ENCODE measurements at places on chromosomes 4 and X. TPM values are rescaled to one million over a fixed set of nuclear protein-coding genes. Genes with fewer than 3 reads are reported as not detected.

- no peak overlapping the region for H3K4me3 ChIP-seq
- no peaks in the 10 kb centered on the region for H3K36me3 ChIP-seq
- no peaks in the 10 kb centered on the region for H3K27me3 ChIP-seq
- H3K27ac ChIP-seq, result no peak overlapping the region
- no peak for DNase-seq
These were observed 2.1 kb upstream of the FAM9A start for GRCh38 chrX:8803326-8803725.

GRCh38 chr4:129193357-129194100 is 97.6 kb downstream of the C4orf33 start:
- no peak overlapping the region for H3K4me3 ChIP-seq
- no peaks in the 10 kb centered on the region for H3K27me3 ChIP-seq
- peaks cover 5% of the 10 kb centered on the region for H3K4me1 ChIP-seq
- H3K27ac ChIP-seq, result no peak overlapping the region
- no peak for DNase-seq

DNA sequence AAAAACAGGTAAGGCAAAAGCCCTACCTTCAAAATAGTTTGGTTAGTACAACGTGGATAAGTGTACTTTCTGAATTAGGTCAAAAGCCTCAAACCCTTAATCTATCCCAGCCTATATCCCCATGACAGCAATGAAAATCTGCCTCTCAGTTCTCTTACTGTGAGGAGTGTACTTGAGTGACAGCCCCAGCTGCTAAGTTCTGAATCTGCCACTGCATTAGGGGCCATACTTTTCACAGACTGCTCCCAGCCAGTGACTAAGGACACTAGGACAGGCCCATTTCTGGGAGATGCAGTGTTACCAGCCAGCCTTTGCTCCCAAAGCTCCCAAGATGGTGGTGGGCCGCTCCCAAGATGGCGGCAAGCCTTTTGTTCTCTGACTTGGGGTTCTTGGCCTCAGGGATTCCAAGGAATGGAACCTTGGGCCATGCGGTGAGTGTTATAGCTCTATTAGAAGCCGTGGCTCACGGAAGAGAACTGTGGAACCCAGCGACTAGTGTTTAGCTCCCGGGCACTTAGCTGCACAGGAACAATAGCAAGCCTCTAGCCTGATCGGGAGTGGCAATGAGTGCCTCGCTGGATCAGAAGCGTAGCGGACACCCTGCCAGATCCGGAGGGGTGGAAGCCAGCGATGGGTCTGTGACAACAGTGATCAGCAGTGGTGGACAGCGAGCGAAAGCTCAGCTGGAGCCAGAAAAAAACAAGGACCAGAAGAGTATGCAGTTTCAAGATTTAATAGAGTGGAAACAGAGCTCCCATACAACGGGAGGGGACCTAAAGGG is 175.6 kb upstream of the NRK start:
- H3K27ac ChIP-seq, result no peak overlapping the region
- H3K36me3 ChIP-seq, result no peaks in the 10 kb centered on the region
- no peaks in the 10 kb centered on the region for H3K4me1 ChIP-seq
- DNase-seq, result no peak

DNA sequence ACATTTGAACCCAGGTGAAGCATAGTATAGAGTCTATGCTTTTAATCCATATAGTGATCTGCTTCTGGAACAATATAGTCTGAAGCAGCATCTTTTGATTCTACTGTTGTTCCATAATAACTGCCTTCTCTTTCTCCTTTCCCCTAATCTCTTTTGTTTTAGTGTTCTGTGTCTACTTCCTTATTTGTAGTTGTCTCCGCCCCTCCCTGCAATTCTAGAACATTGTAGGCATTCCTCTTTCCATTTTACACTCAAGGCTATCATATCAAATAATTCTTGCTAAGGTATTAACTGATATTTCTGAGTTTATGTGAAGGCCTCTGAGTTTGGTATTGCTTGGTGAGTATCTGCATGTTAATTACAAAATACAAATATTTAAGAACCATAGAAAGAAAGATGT is 11.6 kb downstream of the BLTP1 start:
- H3K4me1 ChIP-seq, result peaks cover 13% of the 10 kb centered on the region
- H3K36me3 ChIP-seq, result peaks cover 5% of the 10 kb centered on the region
- no peak for DNase-seq
- no peak overlapping the region for H3K27ac ChIP-seq
- H3K4me3 ChIP-seq, result no peak overlapping the region

- H3K4me1 ChIP-seq, result no peaks in the 10 kb centered on the region
- H3K36me3 ChIP-seq, result no peaks in the 10 kb centered on the region
- no peak overlapping the region for H3K4me3 ChIP-seq
- H3K27me3 ChIP-seq, result no peaks in the 10 kb centered on the region
- no peak overlapping the region for H3K27ac ChIP-seq
These were observed 153.0 kb upstream of the RPS6KA6 start for GRCh38 chrX:84340968-84341367.

DNA sequence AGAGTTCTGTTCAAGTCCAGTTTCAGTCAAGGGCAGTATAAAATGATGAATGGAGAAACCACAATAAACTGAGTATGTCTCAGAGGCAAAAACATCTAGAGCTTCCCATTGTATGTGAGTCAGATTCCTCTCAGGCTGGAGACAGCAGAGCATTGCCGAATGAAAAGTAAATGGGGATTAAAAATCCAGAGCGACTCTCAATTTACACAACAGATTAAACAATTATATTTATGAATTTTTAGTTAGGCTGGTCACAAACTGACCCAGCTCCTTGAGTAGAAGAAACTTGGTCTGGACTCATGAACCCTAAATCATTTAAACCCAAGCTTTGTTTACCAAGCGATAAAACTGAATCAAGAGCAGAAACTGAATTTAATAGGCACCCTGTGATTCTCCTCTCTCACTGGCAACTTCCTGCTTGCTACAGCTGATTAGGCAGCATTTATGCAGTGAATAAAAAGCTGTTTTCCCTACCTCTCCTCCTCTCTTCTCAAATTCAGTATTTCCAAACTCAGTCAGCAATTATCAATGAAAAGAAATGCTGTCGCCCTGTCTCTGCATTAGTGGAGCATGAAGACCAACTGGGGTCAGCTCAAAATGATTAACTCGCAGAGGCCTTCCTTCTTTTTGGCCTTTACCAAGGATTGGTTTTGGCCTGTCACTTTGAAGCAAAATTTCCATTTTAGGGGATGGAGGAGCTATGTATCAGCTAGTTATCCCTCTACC is 568.0 kb downstream of the PDHA2 start:
- no peaks in the 10 kb centered on the region for H3K36me3 ChIP-seq
- H3K27ac ChIP-seq, result no peak overlapping the region
- DNase-seq, result no peak
- H3K4me3 ChIP-seq, result no peak overlapping the region
- peaks cover 5% of the 10 kb centered on the region for H3K4me1 ChIP-seq

GRCh38 chrX:22445880-22446279 is 173.2 kb downstream of the CBLL2 start:
- no peaks in the 10 kb centered on the region for H3K27me3 ChIP-seq
- peaks cover 5% of the 10 kb centered on the region for H3K4me1 ChIP-seq
- no peak overlapping the region for H3K27ac ChIP-seq
- no peak for DNase-seq
- no peak overlapping the region for H3K4me3 ChIP-seq

DNA sequence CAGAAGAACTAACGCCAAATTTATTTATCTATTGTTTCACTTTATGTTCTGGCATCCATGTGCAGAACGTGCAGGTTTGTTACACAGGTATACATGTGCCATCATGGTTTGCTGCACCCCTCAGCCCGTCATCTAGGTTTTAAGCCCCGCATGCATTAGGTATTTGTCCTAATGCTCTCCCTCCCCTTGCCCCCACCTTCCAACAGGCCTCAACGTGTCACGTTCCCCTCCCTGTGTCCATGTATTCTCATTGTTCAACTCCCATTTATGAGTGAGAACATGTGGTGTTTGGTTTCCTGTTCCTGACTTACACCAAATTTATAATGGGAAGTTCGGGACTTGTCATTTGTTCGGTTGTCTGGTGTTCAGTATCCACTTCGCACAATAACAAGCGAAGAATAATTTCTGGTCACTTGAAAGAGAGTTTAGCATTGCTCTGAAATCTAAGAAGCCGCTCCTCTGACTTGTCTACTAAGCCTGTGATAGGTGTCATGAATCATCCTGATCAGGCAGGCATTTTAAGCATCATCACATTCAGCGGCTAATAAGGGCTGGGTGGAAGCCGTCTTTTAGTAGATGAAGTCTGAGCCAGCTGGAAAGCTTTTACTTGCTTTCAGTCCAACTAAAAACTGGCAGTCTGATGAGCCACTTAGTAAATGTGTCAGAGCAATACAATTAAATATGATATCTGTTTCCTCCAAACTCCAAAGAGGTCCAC is 1065.7 kb upstream of the PABPC4L start:
- no peaks in the 10 kb centered on the region for H3K4me1 ChIP-seq
- DNase-seq, result no peak
- H3K36me3 ChIP-seq, result no peaks in the 10 kb centered on the region
- no peak overlapping the region for H3K4me3 ChIP-seq

DNA sequence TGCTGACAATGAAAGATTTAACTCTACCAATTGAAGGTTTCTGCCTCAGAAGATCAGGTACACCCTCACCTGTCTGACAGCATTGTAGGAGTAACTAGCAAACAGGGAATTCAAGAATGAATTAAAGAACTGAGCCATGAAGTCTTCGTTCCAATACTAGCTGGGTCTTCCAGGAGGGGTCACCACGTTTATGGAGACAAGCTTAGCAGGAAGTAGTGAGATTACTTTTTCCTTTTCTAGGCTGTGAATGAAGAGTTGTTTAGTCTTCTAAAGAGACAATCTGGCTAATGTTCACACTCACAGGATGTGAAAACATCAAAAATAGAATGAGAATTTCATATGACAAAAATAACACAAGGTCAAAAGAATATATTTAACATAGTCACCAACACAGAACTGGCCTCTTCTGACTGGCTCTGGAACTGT is 54.9 kb downstream of the REELD1 start:
- no peaks in the 10 kb centered on the region for H3K4me1 ChIP-seq
- H3K27me3 ChIP-seq, result no peaks in the 10 kb centered on the region
- H3K4me3 ChIP-seq, result no peak overlapping the region
- H3K27ac ChIP-seq, result no peak overlapping the region

- DNase-seq, result no peak
- no peak overlapping the region for H3K4me3 ChIP-seq
- no peaks in the 10 kb centered on the region for H3K4me1 ChIP-seq
- no peaks in the 10 kb centered on the region for H3K27me3 ChIP-seq
- no peak overlapping the region for H3K27ac ChIP-seq
- H3K36me3 ChIP-seq, result no peaks in the 10 kb centered on the region
These were observed 6.5 kb upstream of the NUDT6 start for GRCh38 chr4:122928930-122929329.

- H3K36me3 ChIP-seq, result peaks cover 38% of the 10 kb centered on the region
- DNase-seq, result no peak
- H3K4me3 ChIP-seq, result no peak overlapping the region
- no peaks in the 10 kb centered on the region for H3K4me1 ChIP-seq
- H3K27me3 ChIP-seq, result no peaks in the 10 kb centered on the region
- H3K27ac ChIP-seq, result peak overlapping the region; percentile 45
These were observed 30.5 kb downstream of the NELFA start for GRCh38 chr4:1978226-1978625.

DNA sequence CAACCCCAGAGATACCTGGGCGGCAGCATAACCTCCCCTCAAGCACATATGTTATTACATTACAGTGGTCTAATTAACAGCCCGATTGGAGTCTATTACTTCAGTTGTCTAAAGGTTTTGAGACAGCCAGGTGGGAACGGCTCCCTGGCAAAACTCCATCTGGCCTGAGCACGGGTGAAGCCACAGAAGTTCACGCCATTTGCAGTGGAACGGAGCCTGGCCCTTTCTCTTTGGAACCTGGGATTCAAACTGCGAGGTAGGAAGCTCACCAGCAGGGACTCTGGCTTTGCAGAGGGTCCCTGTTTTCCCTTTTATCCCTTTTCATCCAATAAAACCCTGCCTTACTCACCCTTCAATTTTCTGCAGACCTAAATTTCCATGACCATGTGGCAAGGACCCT is 45.9 kb upstream of the NEIL3 start:
- H3K4me3 ChIP-seq, result no peak overlapping the region
- H3K4me1 ChIP-seq, result no peaks in the 10 kb centered on the region
- H3K36me3 ChIP-seq, result no peaks in the 10 kb centered on the region
- no peak for DNase-seq
- H3K27ac ChIP-seq, result no peak overlapping the region

DNA sequence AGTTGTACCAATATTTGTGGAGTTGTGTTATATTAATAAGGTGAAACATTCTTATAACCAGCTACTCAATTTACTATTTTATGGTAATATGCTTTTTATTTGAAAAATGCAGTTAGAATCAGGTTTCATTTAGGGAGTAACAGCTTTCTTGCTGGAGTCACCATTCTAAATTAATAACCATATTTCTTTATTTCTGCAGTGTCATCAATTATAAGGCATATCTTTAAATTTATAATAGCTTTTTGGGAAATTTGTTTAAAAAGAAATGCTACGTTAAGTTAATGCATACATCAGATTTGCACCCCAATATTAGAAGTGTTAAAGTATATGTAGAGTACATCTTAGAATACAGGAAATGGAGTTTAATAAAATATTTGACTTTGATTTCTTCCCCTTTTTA is 18.9 kb downstream of the USP38 start:
- no peak for DNase-seq
- peaks cover 15% of the 10 kb centered on the region for H3K4me1 ChIP-seq
- H3K27ac ChIP-seq, result no peak overlapping the region
- H3K36me3 ChIP-seq, result peaks cover 44% of the 10 kb centered on the region

DNA sequence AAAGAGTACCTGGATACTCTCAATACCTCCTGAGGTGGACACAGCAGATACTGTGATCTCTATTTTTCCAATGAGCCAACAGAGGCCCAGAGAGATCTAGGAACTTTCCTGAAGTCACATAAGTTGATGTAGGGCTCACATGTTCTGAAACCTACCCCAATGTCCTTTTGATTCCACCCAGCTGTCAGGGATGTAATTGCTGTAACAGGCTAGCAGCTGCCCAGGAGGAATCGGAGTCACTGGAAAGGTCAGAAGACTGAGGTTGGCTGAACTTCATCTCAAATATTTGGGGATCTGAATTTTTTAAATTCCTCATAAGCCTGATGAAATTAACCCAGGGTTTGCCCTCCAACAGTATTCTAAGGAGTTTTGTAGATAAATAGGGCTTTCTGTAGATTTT is 52.5 kb upstream of the PROM1 start:
- DNase-seq, result no peak
- H3K4me1 ChIP-seq, result peaks cover 7% of the 10 kb centered on the region
- H3K27me3 ChIP-seq, result peaks cover 12% of the 10 kb centered on the region
- no peaks in the 10 kb centered on the region for H3K36me3 ChIP-seq
- H3K4me3 ChIP-seq, result no peak overlapping the region

DNA sequence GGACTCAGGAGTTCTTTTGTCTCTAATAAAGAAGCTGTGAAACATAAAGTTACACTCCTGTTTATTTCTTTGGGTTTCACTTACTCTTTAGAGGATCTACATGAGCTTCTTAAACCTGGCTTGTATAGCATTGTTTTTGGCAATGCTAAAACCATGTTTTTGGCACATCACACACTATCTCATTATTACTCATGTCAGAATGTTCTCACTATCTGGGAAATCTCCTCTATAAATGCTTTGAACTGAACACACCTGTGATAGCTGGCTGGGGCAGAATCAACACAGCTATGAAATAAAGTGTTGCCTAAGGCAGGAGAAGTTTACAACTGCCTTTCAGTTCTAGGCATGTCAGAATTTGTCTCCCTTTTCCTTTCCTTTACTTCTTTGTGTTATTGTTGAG is 52.6 kb downstream of the SULT1B1 start:
- peaks cover 2% of the 10 kb centered on the region for H3K4me1 ChIP-seq
- H3K27me3 ChIP-seq, result no peaks in the 10 kb centered on the region
- peaks cover 4% of the 10 kb centered on the region for H3K36me3 ChIP-seq
- no peak overlapping the region for H3K27ac ChIP-seq

GRCh38 chr4:124032035-124032434 is 635.4 kb downstream of the SPRY1 start:
- H3K27ac ChIP-seq, result no peak overlapping the region
- no peaks in the 10 kb centered on the region for H3K4me1 ChIP-seq
- H3K36me3 ChIP-seq, result no peaks in the 10 kb centered on the region
- no peaks in the 10 kb centered on the region for H3K27me3 ChIP-seq
- no peak for DNase-seq

Gene CYBB
- 0.41 TPM for total RNA-seq

Gene MAGEB2
- total RNA-seq, result not detected

Gene CLDN34
- total RNA-seq, result 0.42 TPM

All from progenitor cell of endocrine pancreas (in vitro differentiated cells).